ENCODE measurements at places on chromosomes 5 and 9. TPM values are rescaled to one million over a fixed set of nuclear protein-coding genes. Genes with fewer than 3 reads are reported as not detected.

Gene CHSY3
- 19.7 TPM for total RNA-seq

Gene DMRT2
- total RNA-seq, result not detected

DNA sequence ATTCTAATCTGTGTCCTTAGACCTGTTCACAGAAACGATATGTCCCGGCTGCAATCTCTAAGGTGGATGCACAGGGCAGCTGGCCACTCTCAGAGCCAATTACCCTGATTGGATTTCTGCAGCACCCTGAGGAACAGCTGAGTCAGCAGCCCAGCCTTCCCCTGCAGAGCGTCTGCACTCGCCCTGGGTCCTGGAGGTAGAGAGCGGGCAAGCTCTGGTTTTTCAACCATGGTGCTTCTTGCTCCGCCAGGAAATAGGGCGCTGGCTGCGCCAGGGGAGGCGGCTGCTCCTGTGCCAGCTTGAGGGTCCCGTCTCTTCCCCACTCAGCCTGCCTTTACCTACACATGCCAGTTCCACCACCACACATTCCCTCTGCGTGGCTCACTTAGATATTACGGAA, 19.2 kb downstream of the NDUFS6 start:
- H3K27ac ChIP-seq, result no peak overlapping the region
- H3K4me1 ChIP-seq, result no peaks in the 10 kb centered on the region
- DNase-seq, result no peak
- H3K4me3 ChIP-seq, result no peak overlapping the region

GRCh38 chr5:178417391-178417811, 172.8 kb downstream of the COL23A1 start:
- H3K4me3 ChIP-seq, result no peak overlapping the region
- DNase-seq, result no peak
- no peaks in the 10 kb centered on the region for H3K4me1 ChIP-seq
- H3K36me3 ChIP-seq, result no peaks in the 10 kb centered on the region
- H3K27me3 ChIP-seq, result no peaks in the 10 kb centered on the region
- no peak overlapping the region for H3K27ac ChIP-seq

- no peak for DNase-seq
- no peak overlapping the region for H3K4me3 ChIP-seq
- peaks cover 35% of the 10 kb centered on the region for H3K4me1 ChIP-seq
- no peaks in the 10 kb centered on the region for H3K27me3 ChIP-seq
Observed at GRCh38 chr5:172886974-172887501, 53.0 kb downstream of the ERGIC1 start.

- H3K27me3 ChIP-seq, result peaks cover 4% of the 10 kb centered on the region
- no peak for DNase-seq
- H3K4me1 ChIP-seq, result peaks cover 10% of the 10 kb centered on the region
- H3K36me3 ChIP-seq, result no peaks in the 10 kb centered on the region
- no peak overlapping the region for H3K4me3 ChIP-seq
- no peak overlapping the region for H3K27ac ChIP-seq
Observed at GRCh38 chr9:70747261-70747718, 332.8 kb upstream of the KLF9 start.

DNA sequence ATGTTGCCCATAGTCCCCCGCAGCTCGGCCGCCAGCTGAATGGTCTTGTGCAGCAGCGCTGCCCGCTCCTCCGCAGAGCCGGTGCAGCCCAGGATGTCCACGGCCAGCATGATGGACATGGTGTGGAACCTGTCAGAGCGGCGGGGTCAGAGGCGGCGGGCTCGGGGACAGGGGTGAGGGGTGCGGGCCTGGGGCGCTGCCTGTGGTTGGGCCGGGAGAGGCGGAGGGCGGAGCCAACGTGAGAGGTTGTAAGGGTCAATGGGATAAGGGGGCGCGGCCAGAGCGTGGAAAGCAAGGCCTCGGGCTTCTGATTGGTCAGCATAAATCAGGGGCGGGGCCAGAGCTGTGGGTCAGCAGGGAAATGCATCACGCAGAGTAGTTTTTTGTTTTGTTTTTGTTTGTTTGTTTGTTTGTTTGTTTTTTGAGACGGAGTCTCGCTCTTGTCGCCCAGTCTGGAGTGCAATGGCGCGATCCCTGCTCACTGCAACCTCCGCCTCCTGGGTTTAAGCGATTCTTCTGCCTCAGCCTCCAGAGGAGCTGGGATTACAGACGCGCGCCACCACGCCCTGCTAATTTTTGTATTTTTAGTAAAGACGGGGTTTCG, 6.8 kb upstream of the TOR2A start:
- no peak for DNase-seq
- no peak overlapping the region for H3K4me3 ChIP-seq
- no peaks in the 10 kb centered on the region for H3K27me3 ChIP-seq
- no peak overlapping the region for H3K27ac ChIP-seq

- H3K27ac ChIP-seq, result no peak overlapping the region
- peaks cover 30% of the 10 kb centered on the region for H3K4me1 ChIP-seq
- no peaks in the 10 kb centered on the region for H3K36me3 ChIP-seq
- no peak for DNase-seq
- H3K27me3 ChIP-seq, result no peaks in the 10 kb centered on the region
Observed at GRCh38 chr9:87068177-87068840, 121.0 kb upstream of the GAS1 start.

Gene MARCHF3
- 34.5 TPM for total RNA-seq

Measured in osteocyte (in vitro differentiated cells).